ENCODE measurements at places on chromosomes 12 and 14.
A peak's percentile ranks its signal among the peaks of the same experiment; 100 is the strongest.

DNA sequence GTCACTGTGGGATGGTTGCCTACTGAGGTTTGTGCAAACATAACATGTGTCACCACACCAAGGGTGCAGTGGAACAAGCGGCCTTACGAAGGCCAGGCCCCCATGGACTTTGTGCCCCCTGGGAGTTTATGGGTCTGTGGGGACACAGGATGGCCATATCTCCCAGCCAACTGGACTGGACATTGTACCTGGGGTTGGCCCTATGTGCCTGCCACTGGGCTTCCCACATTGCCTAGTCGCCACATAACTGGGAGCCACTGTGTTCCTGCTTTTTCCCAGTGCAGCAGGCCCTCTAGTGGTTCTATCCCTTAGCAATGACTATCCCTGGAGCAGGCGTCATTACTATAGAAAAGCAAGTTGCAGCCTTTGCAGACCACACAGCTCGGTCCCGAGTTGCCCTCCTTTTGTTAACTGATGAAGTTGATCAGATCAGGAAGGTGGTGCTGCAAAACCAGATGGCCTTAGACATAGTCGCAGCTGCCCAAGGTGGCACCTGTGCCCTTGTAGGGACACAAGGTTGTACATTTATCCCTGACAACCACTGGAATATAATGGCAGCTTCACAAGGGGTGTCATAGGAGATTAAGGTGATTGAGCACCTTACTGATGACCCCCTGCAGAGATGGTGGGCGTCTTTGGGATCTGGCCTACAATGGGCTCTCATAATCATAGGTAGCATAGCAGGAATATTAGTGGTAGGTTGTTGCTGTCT, 15.2 kb upstream of the RNASE12 start:
- no peak for DNase-seq

DNA sequence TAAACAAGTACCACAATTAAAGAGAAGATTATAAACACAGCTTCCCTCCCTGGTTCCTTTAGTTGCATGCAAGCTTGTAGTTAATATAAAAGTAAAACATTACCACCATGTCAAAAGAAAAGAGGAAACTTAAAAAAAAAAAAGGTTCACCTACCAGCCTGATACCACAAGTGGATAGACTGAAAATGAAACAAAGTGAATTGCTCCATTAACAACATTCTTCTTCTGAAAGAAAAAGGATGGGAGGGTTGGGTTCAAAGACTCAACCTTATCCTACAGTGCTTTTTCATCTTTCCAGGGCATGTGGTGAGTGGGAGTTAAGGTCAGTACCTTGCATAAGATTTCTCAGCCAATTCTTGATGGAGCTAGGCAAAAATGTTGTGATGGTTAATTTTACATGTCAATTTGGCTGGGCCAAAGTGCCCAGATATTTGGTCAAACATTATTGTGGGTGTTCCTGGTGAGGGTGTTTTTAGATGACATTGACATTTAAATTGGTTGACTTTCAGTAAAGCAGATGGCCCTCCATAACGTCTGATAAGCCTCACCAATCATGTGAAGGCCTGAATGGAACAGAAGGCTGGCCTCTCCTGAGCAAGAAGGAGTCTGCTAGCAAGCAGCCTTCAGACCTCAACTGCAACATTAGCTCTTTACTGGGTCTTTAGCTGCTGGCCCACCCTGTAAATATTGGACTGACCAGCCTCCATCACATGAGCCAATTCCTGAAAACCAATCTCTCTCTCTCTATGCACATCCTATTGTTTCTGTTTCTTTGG, 28.8 kb downstream of the VCPKMT start:
- no peak for DNase-seq

GRCh38 chr14:93081876-93082570, 33.7 kb downstream of the ITPK1 start:
- DNase-seq: no peak

- no peak for DNase-seq
Observed at GRCh38 chr12:52401526-52401925, 4.6 kb downstream of the KRT82 start.

GRCh38 chr12:113622410-113622809, 150.7 kb upstream of the LHX5 start:
- DNase-seq: no peak

GRCh38 chr14:69191340-69192111, at the start of gene EXD2:
Gene EXD2 (plus strand): TSS chr14:69191498. CDS start chr14:69209471, 17,973 bp downstream.
- peak; percentile 73 for DNase-seq

Data from fibroblast of gingiva (primary cell).